Stimulated activated CD8-positive, alpha-beta memory T cell treated with anti-CD3 and anti-CD28 coated beads, Interleukin-2, amount 100 ng/mL, for 48 hours (primary cell): ENCODE measurements at places on chromosomes 11 and 22.

DNA sequence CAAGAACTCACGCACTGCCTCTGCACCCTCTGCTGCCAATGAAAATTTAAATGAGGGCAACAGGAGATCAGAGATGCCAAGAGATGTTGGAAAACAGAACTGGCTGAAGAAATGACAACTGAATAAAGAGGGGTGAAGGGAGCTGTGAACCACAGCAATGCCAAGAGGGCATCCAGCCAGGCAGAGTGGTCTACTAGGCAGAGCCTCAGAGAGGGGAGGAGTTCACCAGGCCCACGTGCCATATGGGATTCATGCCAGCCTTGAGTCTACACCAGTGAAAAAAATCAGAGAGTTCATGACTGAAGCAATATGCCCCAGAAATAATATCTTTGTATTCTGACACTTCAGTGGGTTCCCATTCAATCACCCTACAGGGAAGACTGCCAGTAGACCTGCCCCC lies 4.4 kb downstream of the APOL2 start:
- no peak for DNase-seq

- DNase-seq, result no peak
Observed at GRCh38 chr11:34827228-34827627, 89.0 kb downstream of the APIP start.

- no peak for DNase-seq
Observed at GRCh38 chr11:95723361-95723942, 66.1 kb downstream of the FAM76B start.

GRCh38 chr11:116387641-116388040 lies 385.1 kb downstream of the BUD13 start:
- DNase-seq, result no peak

- peak; percentile 32 for DNase-seq
Observed at GRCh38 chr22:41524809-41525449, 19.3 kb downstream of the POLR3H start.

DNA sequence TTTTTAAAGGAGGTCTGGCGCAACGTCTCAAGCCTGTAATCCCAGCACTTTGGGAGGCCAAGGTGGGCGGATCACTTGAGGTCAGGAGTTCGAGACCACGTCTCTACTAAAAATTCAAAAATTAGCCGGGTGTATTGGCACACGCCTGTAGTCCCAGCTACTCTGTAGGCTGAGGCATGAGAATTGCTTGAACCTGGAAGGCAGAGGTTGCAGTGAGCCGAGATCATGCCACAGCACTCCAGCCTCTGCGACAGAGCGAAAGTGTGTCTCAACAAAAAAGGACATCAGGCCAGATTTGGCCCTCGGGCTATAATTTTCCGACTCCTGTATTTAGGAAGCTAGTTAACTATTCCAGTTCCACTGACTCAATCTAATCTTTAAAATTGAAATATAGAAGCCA lies 78.7 kb upstream of the SLC25A18 start:
- no peak for DNase-seq

DNA sequence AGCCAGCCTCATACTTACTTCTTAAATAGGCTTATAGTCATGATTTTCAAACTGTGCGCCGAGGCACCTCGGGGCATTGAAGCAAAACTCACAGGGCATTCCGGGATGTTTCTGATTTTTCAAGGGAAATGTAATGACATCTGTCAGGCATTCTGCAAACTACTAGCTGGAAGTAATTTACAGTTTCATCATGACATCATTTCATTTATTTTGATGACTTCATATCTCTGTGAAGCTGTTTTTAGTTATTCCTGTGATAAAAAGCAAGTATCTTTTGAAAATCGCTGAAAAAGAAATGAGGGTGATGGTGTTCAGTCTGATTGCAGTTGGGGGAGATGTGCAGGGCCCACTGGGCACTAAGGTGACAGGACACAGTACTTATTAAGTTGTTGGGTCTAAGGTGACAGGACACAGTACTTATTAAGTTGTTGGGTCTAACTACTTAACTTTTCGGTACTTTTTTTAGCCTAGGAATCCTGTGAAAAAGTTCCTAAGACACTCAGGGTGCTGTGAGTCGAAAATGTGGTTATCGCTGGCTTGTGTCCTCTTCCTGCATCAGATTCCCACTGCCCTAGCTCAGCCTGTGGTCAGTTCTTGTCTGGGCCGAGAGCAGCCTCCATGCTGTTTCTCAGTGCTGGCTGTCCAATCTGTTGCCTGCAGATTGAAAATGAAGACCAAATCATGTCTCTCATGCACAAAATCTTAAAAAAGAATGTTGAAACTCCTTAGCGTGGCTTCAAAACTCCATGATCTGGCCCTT lies 42.6 kb downstream of the APLP2 start:
- DNase-seq, result no peak
